ENCODE measurements at places on chromosomes 7 and 10.
A peak's percentile ranks its signal among the peaks of the same experiment; 100 is the strongest.

DNA sequence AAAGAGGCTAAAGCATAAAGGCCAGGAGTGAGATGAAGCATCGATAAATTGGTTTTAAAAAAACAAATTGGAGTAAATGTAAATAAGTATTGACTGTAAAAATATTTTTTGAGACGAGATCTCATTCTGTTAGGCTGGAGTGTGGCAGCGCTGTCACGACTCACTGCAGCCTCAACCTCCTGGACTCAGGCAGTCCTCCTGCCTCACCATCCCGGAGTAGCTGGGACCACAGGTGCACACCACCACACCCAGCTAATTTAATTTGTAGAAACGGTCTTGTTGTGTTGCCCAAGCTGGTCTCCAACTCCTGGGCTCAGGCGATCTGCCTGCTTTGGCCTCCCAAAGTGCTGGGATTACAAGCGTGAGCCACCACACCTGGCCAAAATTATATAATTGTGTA, 17.8 kb downstream of the HNRNPA2B1 start:
- DNase-seq = peak; percentile 45

DNA sequence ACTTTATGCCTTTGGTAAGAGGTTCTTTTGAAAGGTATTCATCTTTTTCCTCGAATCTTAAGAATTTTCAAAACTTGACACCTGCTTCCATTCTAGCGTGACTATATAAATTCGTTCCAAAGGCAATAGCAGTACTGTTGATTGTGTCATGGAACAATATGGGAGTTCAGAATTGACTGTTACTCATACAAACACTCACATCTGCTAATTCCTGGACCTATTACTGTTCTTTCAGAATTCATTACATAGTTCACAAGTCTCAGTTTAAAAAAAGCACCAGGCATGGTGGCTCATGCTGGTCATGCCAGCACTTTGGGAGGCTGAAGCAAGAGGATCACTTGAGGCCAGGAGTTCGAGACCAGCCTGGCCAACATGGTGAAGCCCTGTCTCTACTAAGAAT, 80.9 kb downstream of the CACNB2 start:
- no peak for DNase-seq

- no peak for DNase-seq
These were observed 54.3 kb downstream of the ARHGAP21 start for GRCh38 chr10:24669285-24669852.

- DNase-seq = no peak
These were observed 39.6 kb upstream of the KCND2 start for GRCh38 chr7:120233338-120233737.

DNA sequence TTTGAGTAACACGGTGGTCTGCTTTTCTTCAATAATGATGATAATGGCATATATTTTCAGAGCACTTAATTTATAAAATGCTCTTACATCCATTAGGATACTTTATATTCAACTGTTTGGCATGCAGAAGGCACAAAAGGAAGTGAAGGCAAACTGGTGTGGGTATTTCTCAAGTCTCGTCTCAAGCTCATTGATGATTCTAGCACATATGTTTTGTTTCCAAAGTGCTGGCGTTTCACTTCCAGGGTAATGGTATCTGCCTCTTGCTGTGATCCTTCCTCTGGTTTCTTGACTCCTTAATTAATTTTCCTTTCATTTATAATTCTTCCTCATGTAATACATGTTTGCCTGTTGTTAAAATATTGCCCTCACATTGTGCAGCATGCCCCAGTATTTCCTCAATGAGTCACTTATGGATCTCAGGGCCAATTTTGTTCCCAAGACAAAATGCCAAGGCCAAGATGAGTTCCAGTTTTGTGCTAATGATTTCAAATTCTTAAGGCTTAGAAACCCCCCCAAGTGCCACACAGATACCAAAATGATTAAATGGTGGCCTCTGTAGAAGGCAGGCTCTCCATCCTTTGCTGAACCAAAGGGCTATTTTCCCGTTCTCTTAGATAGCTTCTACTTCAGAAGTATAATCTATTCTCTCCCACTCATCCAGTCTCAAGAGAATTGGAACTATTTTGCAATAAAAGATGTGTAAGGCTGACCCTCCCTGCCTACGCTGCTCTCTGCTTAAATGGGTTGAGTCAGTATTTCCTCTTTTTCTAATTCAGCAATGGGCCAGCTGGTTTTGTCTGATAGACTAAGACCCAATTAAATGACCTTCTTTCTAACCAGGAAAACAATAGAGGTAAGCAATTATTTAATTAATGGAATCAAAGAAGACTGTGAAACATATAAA, 171.2 kb downstream of the ZNF365 start:
- peak; percentile 38 for DNase-seq

- no peak for DNase-seq
These were observed 163.5 kb downstream of the SH3PXD2A start for GRCh38 chr10:103691723-103692435.

DNA sequence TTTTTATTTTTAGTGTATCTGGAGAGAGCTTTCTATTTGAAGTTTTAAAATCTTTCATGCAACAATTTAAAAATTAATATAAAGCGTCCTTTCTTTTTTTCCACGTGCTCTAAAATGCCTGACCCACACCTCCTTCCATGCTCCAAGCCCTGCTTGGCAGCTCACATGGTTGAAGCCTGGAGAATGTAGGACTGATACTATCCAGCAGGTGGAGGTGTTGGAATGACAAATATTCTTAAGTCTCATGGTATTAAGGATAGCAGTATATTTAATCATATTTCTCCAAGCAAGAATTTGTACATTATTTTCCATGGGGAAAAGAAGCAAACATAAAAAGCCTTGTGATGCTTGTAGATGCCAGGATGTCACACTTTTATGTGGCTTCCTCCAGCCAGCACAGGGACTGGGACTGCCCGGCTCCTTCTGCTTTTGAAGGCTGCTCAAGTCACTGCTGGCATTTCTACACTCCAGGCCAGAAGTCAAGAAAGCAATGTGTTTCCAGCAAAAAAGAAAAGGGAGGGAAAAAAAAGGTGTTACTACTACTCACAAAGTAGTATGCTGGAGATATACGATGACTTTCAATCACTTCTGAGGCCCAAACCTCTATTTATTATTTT, 49.7 kb downstream of the BZW2 start:
- no peak for DNase-seq

DNA sequence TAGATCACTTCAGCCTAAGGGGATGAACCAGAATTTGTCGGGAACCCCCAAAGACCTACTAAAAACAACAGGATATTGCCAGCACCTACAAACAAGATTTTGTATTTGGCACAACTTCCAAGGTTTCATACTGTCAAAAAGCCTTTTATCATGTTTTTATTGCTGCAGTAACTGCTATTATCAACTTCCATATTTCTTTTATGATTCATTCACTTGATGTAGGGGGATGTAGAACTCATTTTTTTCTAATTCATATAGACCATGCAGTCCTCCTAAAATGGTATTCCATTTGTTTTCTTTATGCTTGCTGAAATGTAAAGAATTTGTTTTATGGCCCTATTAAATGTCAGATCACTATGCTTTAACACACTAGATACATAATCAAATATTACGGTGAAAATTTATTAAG, 30.0 kb upstream of the WNT16 start:
- no peak for DNase-seq

DNA sequence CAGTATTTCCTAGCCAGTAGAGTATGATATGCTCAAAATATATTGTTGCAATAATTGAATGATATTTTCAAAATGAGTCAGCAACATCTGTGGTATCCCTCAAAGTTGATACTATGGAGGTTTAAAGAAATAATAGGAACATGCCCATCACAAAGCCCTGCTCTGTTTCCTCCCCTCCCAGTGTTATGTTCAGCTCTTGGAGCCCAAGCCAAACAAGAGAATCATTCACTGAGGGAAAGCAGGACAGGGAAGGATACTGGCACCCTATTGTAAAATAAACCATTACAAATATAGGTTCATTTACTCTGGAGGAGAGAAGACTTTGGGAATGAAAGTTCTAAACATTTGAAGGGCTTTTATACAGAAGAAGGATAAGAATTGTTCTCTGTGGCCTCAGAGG, 37.6 kb downstream of the SORCS3 start:
- DNase-seq = no peak

GRCh38 chr10:33137356-33138005, 179.5 kb upstream of the ITGB1 start:
- no peak for DNase-seq

DNA sequence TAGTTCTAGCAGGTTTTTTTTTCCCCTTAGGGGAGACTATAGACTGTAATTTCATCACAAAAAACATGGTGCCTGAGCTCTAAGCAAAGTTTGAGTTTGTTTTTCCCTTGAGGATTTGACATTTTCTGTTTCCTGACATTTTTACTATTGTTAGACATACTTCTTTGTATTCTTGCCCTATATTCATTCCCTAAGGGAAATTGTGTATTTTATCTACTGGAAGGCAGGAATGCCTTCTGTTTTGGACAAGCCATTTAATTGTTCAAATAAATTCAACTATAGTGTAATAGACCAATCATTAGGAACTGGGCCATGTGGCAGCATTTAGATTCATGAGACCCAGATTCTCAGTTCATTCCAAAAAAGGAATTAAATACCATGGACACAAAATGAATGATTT, 335.0 kb downstream of the EXOC4 start:
- DNase-seq = no peak

DNA sequence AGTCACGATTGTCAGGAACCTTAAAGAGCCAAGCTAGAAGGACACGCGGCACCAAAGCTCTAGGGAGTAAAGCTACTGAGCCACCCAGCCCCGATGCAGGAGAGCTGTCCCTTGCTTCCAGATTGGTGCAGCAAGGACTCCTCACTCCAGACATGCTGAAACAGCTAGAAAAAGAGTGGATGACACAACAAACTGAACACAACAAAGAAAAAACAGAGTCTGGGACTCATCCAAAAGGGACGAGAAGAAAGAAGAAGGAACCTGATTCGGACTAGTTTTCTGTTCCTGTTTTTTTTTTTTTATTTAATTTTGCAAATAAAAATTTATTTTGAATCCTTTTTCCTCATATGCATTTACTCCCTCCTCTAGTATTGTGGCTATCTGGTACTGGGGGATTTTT, 11.4 kb upstream of the HKDC1 start:
- DNase-seq = no peak

DNA sequence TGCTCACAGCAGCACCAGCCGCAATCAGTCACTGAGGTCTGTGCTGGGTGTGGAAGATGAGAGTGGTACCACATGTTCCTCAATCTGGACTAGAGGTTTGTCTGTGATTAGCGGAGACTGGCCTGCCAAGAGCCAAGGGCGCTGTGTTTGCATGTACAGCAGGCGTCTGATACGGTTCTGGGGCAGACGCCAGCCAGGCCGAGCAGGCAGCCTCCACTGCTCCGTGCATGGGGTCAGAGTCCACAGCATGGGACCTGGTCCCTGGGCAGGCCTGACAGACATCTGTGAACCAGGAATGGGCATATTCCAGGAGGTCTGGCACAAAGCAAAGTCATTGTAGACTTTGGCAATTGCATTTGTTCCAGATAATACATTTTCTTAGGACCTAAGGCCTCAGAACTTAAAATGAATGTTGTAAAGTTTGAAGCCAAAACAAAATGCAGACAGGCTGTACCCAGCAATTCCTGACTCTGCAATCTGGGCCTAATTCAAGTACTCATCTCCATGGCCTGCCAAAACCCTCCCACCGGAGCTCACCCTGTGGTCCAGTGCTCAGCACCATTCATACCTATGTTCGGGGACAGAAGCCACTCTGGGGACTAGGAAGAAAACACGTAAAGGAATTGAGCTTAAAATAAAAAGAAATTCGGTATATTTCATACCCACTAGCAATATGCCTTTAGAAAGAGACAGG, 50.0 kb upstream of the FAM20C start:
- DNase-seq = no peak

DNA sequence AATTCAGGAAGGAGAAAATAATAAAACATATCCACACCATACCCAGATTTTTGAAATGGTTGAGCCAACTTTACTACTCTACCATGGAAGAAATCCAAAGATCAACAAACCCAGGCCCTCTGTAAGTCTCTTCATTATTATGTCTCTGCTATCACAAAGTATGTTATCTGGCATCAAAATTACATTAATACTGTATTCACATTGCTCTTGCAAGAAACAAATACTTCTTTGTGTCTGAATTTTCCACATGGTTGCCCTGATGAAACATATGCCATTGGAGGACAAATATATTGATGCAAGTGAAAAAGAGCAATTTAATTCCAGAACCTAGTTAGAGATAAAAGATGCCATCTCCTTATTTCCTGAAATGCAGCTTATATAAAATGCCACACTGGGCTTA, 204.0 kb downstream of the FZD1 start:
- no peak for DNase-seq

DNA sequence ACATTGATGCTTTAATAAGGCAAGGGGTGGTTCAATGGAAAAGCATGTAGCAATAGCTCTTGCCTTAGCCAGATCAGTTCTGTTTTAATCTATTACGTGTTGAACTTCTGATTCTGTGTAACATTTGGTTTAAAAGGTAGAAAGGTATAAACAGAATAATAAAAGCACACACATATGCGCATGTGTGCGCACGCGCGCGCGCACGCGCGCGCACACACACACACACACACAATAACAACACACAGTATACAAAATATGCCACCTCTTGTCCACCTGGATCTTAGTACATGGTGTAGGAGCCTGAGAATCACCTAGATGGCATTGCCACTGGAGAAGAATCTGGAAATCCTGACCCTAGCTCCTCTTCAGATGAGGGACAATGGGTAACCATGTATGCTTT, 49.6 kb upstream of the TEX47 start:
- DNase-seq = no peak

DNA sequence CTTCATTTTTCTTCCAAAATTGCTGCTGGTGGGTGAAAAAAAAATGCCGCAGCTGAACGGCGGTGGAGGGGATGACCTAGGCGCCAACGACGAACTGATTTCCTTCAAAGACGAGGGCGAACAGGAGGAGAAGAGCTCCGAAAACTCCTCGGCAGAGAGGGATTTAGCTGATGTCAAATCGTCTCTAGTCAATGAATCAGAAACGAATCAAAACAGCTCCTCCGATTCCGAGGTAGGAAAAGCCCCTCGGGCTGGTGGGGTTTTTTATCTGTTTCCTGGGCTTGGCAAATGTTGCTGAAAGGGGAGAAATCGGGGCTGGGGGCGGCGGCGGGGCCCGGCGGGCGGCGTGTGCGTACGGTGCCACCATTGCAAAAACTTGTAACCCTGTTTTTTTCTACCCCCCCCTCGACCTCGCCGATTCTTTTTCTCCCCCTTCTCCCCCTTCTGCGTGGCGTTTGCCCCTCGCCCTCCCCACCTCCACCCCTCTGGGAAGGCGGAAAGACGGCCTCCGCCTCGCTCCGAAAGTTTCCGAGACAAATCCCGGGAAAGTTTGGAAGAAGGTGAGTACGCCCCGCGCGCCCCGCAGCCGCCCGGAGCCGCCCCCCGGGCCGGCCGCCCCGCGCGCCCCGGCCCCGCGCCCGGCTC, 789 bp downstream of the TCF7L2 start:
- DNase-seq = no peak

- no peak for DNase-seq
These were observed 105.4 kb upstream of the ADO start for GRCh38 chr10:62699148-62699547.
